ENCODE measurements at places on chromosomes 13 and 19.

DNA sequence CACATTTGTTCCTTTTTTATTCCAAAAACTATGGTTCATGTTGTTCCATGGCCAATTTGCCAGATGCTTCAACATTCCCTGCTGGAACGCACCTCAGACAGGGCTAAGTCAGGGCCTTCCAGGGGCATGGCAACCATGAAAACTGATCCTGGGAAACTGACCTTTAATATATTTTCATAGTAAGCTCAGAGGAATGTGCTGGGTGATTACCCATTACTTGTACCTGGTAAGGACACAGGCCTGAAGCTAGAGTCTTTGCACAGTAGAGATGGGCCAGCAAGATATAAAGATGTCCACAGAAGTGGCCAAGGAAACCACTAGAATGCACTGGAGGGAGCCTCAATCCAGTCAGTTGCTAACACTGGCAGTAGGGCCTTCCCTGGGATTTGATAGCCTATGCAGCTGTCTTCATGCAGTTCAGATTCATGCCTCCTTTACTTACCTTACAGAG, 353.1 kb downstream of the ENOX1 start:
- DNase-seq: no peak

- no peak for DNase-seq
These were observed 12.5 kb upstream of the ASF1B start for GRCh38 chr19:14148751-14149410.

- no peak for DNase-seq
These were observed 50.9 kb downstream of the SOX21 start for GRCh38 chr13:94661406-94661805.

DNA sequence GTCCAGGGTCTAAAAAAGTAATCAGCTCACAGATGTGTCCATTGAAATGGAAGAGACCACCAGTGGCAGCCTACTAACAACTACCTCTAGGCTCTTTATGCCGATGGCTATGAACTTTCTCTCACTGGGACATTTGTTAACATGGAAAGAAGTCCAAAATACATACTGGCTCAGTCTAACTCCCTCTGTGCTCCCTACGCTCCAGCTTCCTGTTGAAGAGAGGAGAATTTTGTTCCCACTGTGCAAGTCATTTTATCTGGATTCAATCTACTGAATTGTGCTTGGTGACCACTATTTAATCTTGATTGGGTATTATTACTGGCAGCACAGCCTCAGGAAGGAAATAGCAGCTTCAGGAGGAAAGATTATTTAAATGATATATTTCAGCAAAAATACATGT, 128.8 kb upstream of the ARGLU1 start:
- no peak for DNase-seq

- DNase-seq: peak; percentile 45
These were observed 928 bp upstream of the PNPLA6 start for GRCh38 chr19:7534531-7535046.

DNA sequence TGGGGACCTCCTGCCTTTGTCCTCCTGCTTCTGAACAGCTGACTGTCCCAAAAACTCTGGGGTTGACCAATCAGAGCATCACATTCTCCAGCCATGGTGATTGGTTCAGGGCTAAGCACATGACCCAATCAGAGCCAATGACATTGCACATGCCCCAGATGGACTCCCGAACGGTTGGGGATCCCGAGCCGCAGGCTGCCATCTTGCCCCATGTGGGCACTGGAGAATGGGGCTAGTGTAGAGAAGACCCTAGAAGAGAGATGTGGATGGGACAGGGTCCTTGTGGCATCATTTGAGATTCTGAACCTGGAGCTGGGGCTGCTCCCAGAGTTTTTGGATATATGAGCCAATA, 31.3 kb upstream of the PEPD start:
- no peak for DNase-seq

DNA sequence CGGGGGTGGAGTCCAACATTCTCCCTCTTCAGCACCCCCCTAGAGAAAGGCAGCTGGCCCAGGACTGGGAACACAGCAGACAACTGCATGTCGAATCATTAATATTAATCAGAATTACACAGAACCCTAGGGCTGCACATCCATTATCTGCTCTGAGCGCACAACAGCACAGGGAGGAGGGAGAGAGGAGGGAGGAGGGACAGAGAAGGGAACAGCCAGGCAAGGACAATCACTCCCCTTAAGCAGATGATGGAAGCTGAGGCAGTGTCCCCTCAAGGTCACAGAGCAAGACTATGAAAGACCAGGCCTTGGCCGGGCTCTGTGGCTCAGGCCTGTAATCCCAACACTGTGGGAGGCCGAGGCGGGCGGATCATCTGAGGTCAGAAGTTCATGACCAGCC, 25.7 kb downstream of the TLE6 start:
- no peak for DNase-seq

GRCh38 chr19:30090963-30091362, 148.9 kb downstream of the URI1 start:
- no peak for DNase-seq

DNA sequence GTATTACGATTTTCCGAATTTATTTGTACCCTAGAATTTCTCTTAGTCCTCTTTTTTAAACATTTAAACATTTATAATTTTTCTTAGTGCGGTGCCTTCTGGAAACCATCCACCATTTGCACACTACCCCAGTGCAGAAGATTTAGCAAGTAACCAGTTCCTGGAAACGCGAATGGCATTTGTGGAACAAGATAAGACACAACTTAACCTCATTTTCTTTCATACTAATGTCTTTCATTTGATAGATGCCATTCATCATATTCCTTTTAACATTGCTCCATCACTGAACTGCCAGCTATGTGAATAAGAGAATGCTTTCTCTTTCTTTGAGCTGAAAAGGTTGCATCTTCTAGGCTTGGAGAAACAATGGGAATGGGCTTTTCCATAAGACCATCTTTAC, 6.8 kb downstream of the FRY start:
- no peak for DNase-seq

GRCh38 chr19:13930402-13930801, 7.8 kb downstream of the PODNL1 start:
- no peak for DNase-seq

DNA sequence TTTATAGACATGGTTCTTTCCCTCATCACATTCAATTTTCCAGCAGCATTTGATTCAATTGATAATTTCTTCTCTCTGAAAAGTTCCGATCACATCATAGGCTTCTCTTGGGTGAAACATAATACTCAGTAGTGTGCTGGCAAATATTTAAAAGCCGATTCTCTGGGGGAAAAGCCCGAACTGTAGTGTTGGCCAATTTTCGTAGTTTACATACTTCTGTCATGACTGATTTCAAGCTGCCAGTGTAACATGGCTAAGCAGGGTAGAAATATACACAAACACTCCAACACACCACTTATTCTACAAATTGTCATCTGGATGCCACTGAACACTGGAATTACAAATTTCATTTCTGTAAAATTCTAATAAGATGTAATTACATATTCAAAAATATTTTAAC, 56.1 kb upstream of the FREM2 start:
- no peak for DNase-seq

DNA sequence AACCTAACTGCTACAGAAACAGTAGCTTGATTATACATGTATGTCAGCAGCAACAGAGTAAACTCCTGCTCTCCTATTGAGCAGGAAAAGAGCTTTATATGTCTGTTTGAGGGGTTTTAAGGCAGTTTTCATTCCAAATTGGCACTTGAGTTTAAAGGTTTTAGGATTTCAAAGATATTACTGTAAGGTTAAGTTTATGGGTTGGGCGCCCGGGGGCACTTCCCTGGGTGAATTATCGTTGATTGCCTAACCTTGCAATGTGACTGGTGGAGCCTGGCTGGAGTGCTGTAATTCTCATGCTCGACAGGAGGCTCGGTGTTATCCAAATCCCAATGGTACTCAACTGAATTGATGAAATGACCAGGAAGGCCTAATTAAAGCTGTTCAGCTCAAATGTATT, 1586.1 kb downstream of the OLFM4 start:
- no peak for DNase-seq

DNA sequence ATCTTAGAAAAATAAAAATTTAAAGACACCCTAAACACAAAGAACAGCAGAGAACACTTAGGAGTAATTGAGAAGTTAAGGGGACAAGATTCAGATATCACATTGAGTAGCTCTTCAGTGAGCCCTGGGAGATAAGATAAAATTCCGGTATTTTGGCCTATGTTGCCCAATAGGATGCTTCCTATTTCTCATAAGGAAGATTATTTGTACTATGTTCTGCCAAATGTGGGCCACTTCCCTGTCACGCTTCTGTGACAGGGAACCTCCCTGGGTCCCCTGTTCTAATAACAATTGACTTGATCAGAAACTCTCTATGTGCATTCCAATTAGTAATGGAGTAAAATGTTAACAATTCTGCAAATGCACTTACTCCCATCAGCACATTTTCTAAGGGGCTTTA, 310.7 kb downstream of the MYO16 start:
- no peak for DNase-seq

- no peak for DNase-seq
These were observed 24.8 kb upstream of the CCNP start for GRCh38 chr19:40251244-40251643.

DNA sequence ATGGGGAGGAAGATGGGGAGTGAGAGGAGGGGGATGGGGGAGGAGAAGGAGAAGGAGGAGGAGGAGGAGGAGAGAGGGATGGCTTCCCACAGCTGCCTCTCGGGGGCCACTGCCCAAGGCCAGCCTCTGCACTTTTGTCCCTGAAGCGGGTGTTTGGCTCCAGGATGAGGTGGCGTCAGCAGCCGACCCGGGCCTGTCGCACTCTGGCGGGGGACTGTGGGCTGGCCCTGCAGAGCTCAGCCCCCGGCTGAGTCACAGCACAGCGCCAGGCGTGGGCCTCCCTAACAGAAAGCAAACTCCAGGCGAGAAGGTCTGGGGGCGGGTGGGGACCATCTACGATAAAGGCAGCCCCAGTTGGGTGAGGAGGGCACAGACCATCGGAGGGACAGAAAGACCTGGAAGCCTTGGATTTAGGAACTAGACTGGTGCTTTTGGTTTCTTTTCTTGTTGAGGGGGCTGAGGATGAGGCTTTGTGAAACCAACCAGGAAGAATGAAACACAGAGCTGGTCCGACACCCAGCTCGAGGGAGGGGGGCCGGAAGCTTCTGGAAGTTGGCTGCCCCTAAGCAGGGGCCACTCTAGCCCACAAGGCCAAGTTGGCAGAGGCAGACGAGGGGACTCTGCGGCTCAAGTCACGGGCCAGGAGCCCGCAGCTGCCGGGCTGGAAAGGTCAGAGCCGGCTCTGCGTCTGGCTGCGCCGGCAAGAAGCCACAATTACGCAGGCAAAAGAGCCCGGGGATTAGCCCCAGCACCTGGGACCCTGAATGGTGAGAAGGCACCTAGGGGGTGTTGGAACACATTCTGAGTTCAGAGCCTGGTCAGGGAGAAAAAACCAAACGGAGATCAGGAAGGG, 18.2 kb downstream of the LSM4 start:
- DNase-seq: peak; percentile 86

- DNase-seq: no peak
These were observed 671.6 kb downstream of the PCDH9 start for GRCh38 chr13:66558506-66558905.

GRCh38 chr13:79631051-79631659, 150.2 kb downstream of the NDFIP2 start:
- DNase-seq: no peak

DNA sequence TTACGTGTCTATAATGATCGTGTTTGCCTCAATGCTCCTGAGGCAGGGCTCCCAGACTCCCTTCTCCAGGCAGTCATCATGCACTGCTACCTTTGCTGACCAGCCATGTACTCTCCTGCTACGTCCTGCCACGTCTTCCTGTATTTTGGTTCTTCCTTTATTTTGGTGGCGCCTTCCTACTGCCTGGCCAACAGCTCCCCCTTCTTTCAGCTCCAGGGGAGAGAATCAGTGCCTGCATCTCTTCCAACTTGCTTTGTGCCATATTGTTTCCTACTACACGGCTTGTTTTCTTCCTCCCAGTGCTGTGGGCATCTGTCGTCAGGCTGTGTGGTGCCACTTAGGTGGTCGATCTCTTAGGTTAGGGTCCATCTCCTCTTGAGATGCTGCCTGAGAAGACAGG, 96.2 kb downstream of the FGF9 start:
- DNase-seq: no peak

DNA sequence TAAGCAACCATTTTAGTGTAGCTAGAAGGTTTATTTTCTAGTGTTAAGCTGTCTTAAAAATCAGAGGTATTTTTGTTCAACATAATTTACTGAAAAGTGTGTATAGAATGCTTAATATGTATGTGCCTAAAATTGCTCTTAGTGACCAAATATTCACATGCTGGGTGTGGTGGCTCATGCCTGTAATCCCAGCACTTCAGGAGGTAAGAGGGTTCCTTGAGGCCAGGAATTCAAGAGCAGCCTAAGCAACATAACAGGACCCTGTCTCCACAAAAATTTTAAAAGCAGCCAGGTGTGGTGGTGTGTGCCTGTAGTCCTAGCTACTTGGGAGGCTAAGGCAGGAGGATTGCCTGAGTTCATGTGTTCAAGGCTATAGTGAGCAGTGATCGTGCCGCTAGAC, 120.9 kb upstream of the FRY start:
- no peak for DNase-seq

- no peak for DNase-seq
These were observed 6.7 kb downstream of the CXCL17 start for GRCh38 chr19:42436006-42436405.

DNA sequence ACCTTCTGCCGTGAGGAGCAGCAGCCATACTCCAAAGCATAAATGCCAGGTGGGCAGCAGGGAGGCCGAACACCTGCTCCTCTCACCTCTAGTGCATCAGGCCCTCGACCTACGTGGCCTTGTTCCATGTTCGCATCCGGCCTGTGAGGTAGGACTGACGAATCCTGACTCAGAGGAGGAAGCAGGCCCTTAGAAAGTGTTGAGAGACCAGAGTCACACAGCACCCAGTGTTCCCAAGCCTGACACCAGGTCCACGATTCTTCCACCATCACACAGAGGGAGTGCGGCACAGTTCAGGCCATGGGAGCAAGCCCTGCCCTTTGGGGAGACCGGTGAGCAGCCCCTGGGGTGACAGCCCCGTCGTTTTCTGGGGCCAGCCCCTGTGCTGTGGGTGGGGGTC, 14.7 kb downstream of the ATP12A start:
- no peak for DNase-seq

DNA sequence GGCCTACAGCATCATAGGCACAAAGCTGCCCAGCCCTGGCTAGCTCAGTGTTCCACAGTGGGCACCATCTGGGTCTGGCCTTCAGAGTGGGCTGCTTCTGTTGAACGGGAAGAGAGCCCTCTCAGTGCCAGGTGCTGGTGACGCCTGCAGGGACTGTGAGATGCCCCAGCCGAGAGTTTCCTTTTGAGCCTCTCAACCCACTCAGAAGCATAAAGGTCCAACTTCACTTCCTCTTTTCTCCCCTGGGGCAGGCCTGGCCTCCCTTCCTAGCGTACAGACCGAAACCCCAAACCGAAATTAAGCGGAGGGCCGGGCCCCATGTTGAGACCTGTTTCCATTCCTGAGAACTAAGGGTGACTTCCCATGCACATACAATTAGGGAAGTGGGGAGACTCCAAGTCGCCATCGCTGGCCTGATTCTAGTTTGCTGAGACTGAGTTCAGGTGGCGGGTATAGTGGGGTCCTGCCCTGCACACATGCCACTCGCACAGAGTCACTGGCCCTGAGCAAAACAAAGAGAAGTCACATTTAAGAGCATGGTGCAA, 6.9 kb downstream of the RAB8A start:
- DNase-seq: peak; percentile 26

Data from stimulated activated CD4-positive, alpha-beta T cell treated with anti-CD3 and anti-CD28 coated beads, Interleukin-4, amount 100 ng/mL, for 1 hour (primary cell).